Stimulated activated CD4-positive, alpha-beta T cell treated with anti-CD3 and anti-CD28 coated beads, TNF-alpha, amount 100 ng/mL, for 1 hour (primary cell): ENCODE measurements at places on chromosomes 12 and 14.

GRCh38 chr12:94590428-94590827 lies 59.9 kb downstream of the TMCC3 start:
- DNase-seq, result no peak

GRCh38 chr14:90816681-90817436 lies 629 bp upstream of the TTC7B start:
- no peak for DNase-seq

DNA sequence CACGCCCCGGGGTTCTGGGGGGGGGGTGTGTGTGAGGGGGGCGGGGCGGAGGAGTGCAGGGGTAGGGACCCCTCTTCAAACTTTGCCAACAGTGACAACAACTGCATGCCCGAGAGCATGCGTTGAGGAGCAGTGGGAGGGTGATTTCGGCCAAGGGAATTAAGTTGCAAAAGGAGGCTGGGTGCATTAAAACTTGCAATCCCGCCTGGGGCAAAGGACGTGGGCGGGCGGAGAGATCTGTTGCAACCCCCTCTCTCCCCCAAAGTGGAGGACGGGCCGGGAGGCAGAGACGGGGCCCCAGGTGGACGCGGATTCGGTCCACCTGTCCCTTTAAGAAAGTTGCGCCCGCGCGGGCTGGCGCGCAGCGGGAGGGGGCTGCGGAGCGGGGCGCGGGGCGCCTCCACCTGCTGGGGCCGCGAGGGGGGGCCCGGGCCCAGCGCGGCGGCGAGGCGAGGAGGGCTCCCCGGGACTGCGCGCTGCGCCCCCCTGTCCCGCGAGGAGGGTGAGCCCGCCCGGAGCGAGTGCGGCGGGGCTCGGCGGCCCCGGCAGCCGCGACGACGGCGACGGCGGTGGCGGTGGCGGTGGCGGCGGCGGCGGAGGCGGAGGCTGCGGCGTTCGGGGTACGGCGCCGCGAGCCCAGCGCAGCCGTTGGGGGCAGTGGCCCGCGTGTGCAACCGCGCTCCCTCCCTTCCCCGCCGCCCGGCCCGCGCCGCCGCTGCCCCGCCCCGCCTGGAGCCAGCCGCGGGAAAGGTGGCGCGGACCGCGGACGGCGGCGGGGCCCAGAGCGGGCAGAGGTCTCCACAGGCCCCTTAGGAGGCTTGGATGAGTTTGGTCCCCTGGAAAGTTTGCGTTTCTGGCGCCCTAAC lies 530 bp upstream of the FOXN4 start:
- no peak for DNase-seq

- no peak for DNase-seq
These were observed 112.6 kb downstream of the SLC2A13 start for GRCh38 chr12:39993268-39993667.

DNA sequence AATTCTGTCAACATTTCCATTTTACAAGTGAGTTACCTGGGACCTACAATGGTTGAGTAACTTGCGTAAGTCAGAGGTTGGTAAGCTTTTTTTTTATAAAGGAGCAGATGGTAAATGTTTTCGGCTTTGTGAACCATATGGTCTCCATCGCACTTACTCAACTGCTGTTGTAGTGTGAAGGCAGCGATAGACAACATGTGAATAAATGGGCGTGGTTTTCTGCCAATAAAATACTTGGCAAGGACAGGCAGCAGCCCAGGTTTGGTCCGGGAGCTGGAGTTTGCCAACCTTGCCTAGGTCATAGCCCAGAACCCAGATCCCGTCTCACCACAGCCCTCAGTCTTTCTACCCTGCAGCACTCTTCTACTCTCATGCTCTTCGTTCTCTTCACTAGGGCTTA lies 6.3 kb downstream of the DDX55 start:
- DNase-seq, result no peak

- DNase-seq, result no peak
These were observed 345.2 kb upstream of the FKBP4 start for GRCh38 chr12:2449586-2449985.

- DNase-seq, result no peak
These were observed 1186.3 kb upstream of the FLRT2 start for GRCh38 chr14:84343656-84344055.

GRCh38 chr14:50047274-50047676 lies 69.1 kb downstream of the VCPKMT start:
- DNase-seq, result no peak

DNA sequence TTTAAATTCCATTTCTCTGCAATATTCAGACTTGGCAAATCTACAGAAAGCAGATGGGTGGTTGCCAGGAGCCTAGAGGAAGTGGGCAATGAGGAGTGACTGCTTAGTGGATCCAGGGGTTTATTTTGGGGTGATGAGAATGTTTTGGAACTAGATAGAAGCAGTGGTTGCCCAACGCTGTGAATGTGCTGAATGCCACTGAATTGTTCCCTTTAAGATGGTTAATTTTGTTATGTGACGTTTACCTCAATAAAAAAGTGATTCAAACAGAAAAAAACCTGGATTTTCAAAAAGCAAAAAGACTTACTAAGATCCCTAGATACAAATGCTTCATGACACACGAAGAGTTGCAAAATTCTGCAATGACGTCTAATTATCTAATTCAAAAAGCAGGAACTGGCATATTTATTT lies 34.2 kb downstream of the DAO start:
- DNase-seq, result no peak

DNA sequence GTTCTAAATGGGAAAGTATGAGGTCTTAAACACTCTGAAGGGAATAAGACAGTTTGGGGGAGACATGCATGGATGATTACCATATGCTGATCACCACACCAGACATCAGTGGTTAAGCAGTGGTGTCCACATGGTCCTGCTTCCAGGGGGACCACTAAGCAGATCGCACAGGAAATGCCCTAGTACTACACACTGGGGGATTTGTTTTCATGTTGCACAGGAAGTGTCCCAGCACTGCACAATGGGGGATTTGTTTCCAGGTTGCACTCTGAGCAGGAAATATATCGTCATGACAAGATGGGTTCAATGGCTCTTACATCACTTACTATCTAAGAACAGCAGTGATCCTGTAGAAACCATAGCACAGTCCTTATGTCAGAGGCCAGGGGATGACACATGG lies 245.5 kb downstream of the BCL11B start:
- no peak for DNase-seq

DNA sequence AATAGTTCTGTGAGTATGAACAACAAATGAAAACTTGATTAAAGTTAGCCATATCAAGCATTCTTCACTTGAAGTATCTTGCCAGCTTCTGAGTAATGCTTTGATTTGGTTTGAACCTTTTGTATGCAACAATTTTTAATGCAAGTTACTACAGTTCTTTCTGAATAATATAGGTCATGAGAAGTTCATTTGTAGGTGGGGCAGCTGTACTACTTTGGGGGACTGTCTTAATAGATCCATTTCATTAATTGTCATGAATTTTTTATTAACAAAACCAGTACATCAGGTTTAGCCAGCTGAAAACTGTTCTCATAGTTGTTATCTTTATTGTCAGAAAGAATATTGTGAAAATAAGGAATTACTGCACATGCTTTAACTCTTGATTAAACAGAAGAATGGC lies 142.7 kb downstream of the FOXA1 start:
- no peak for DNase-seq
